Activated T-helper 2 cell treated with anti-CD3 and anti-CD28 coated beads, Interferon-gamma antibody, Interleukin-2, Interleukin-4, amounts not matched to agents 10 μg/mL and 5 μg/mL and 100 μg/mL, durations not matched to agents 14 hours and 24 hours and 36 hours (primary cell): ENCODE measurements at places on chromosomes 2 and 18. TPM values are rescaled to one million over a fixed set of nuclear protein-coding genes. Genes with fewer than 3 reads are reported as not detected.

CD28 gene
- 53.6 and 59.3 TPM in 2 replicates for total RNA-seq

DNA sequence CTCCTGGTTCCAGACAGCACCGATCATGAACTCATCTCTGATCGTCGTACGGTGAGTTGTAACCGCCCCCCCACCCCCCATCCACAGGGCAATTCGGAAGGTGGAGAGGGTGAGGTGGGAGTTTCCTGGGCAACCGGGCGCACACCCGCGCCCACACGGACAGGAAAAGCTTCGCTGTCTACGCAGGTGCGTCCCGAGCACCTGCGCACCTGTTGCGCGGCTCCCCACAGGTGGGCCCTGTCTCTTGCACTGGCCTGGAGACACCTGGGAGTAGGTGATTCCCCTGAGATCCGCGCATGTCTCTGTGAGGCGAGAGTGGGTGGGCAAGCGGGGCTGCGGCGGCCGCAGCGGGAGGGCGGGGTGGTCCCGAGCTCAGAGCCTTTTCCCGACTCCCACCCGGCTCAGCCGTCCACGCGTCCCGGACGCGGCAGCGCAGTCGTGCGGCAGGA is 459 bp upstream of the ATP6V1C2 start:
- no peak for DNase-seq

DNA sequence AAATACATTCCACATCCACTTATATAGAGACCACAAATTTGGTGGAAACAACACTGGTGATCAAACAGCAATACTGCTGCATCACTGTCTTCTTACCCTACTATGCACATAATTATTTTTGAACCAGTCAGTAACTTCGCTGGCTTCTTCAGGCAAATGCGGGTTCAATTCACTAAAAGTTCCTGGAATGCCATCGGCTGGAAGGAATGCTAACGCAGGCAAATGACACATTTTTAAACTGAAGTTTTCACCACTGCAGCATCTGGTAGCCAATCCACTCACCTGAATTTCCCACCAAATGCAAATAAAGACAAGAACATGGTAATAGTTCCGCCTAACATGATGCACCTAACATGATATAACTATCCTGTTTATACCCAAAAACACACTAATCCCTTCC is 10.0 kb upstream of the HDHD2 start:
- no peak for DNase-seq

- no peak for DNase-seq
These were observed 614 bp upstream of the FKBP1B start for GRCh38 chr2:24048769-24049484.

M1AP gene
- not detected in 2 replicates for total RNA-seq
